Fibroblast of lung (primary cell): ENCODE measurements at places on chromosomes 5 and 9. TPM values are rescaled to one million over a fixed set of nuclear protein-coding genes. Genes with fewer than 3 reads are reported as not detected.

Gene IRX1
- not detected in 2 replicates for total RNA-seq

Gene FAM221B
- not detected in 2 replicates for total RNA-seq

Gene ABLIM3
- total RNA-seq: 37.2 and 48.1 TPM in 2 replicates

Gene POLR3G
- 4.9 and 5.6 TPM in 2 replicates for total RNA-seq

Gene TLR4
- total RNA-seq: 2.6 and 3.1 TPM in 2 replicates

Gene GBGT1
- 3.3 and 4.1 TPM in 2 replicates for total RNA-seq

Gene GRM6
- total RNA-seq: not detected in 2 replicates

Gene PITX1
- total RNA-seq: 1.8 and 3.1 TPM in 2 replicates

Gene ZNF483
- total RNA-seq: 1.5 and 4.3 TPM in 2 replicates

Gene OTP
- total RNA-seq: not detected in 2 replicates

Gene AMBP
- 0.17 and 0.51 TPM in 2 replicates for total RNA-seq

Gene SLC6A7
- total RNA-seq: not detected in 2 replicates

Gene RNF183
- total RNA-seq: not detected in 2 replicates

Gene C5orf46
- total RNA-seq: not detected in 2 replicates

Gene CCDC183
- total RNA-seq: 0.99 and 1.0 TPM in 2 replicates

Gene GRXCR2
- not detected in 2 replicates for total RNA-seq

Gene CCDC171
- 4.6 and 4.8 TPM in 2 replicates for total RNA-seq

Gene SLCO6A1
- not detected in 2 replicates for total RNA-seq

Gene SMIM32
- not detected in 2 replicates for total RNA-seq

Gene NMUR2
- not detected in 2 replicates for total RNA-seq

Gene CDC20B
- total RNA-seq: under 0.01 TPM in 1 of 2 replicates, not detected in the other

Gene PCDHGC4
- 1.5 and 3.0 TPM in 2 replicates for total RNA-seq

Gene NEURL1B
- total RNA-seq: 2.6 and 6.1 TPM in 2 replicates

Gene ARHGAP26
- 4.4 and 6.8 TPM in 2 replicates for total RNA-seq

Gene SURF6
- total RNA-seq: 6.7 and 8.3 TPM in 2 replicates

Gene NRARP
- total RNA-seq: under 0.01 TPM in 1 of 2 replicates, not detected in the other

Gene HOMER1
- 6.8 and 8.7 TPM in 2 replicates for total RNA-seq

Gene FBXW5
- total RNA-seq: 136 and 166 TPM in 2 replicates

Gene C5orf52
- not detected in 2 replicates for total RNA-seq
